ENCODE measurements at places on chromosomes 3 and 15. TPM values are rescaled to one million over a fixed set of nuclear protein-coding genes. Genes with fewer than 3 reads are reported as not detected.

- DNase-seq: no peak
Measured at GRCh38 chr3:163538387-163538786, 1539.9 kb downstream of the SI start.

- no peak for DNase-seq
Measured at GRCh38 chr3:9986230-9986725, 363 bp downstream of the EMC3 start.

DNA sequence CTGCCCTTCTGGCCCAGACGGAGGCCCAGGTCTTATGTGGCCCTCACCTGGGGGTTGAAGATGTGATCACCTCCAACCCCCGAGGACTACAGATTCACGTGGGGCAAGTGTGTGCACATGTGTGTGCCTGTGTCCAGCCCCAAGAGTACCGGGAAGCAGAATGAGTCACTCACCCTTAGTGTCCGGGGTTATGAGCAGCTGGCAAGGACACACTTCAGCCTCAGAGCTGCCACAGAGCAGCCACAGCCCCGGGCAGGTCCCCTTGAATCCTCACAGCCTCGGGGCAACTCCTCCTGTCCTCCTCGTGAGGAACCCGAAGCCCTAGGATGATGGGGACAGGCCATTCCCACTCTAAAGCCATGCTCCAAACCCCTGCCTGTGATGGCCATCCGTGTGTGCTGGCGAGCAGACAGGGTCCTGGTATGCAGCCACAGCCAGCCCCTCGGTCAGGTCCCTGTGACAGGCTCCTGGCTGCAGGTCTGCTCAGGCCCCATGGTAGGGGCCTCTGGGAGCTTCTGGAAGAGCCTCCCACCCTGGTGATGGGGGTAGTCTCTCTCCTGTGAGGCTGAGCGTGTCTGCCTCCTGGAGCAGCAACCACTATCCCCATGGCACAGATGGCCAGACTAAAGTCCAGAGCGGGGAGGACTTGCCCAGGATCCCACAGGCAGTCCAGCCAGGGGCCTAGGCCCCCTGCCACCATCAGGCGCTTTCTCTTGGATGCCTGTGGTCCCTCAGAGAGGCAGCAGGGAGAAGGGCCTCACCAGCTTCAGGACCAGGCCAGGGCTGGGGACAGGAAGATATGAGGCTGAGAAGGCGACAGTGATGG, 852 bp downstream of the STAB1 start:
- no peak for DNase-seq

GRCh38 chr3:65946438-65946837, 92.3 kb downstream of the MAGI1 start:
- peak; percentile 65 for DNase-seq

GRCh38 chr3:11197484-11197883, 43.2 kb downstream of the HRH1 start:
- no peak for DNase-seq

Gene CELSR3
- 0.23 TPM for total RNA-seq

Measured in right cardiac atrium (tissue), 5 donors.